ENCODE measurements at places on chromosomes 13 and 19.
A peak's percentile ranks its signal among the peaks of the same experiment; 100 is the strongest.

GRCh38 chr19:1729568-1729925 lies 23.8 kb upstream of the ONECUT3 start:
- DNase-seq, result no peak

- no peak for DNase-seq
Measured at GRCh38 chr13:72586518-72586917, 140.9 kb downstream of the MZT1 start.

GRCh38 chr13:106052200-106052767 lies 483.2 kb downstream of the EFNB2 start:
- no peak for DNase-seq

GRCh38 chr19:56261145-56261544 lies 11.4 kb upstream of the EDDM13 start:
- no peak for DNase-seq

- DNase-seq, result no peak
Measured at GRCh38 chr19:41377977-41378709, 1.8 kb downstream of the TMEM91 start.

DNA sequence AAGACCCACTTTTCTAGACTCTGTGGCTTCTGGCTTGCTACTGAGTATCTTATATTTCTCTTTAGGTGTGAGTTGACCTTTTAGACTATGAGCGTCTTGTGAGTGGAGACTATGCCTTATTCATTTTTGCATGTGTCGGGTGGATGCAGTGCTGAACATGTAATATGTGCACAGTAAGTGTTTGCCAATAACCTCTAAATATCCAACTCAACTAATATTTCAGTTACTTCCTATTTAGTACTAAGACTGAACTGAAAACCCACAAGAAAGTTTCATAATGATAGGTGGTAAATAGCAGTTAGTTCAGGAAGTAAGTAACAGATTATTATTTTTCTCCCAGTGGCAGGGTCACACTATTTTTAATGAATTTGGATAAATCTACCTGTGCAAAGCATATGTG lies 269.3 kb downstream of the KCNRG start:
- no peak for DNase-seq

DNA sequence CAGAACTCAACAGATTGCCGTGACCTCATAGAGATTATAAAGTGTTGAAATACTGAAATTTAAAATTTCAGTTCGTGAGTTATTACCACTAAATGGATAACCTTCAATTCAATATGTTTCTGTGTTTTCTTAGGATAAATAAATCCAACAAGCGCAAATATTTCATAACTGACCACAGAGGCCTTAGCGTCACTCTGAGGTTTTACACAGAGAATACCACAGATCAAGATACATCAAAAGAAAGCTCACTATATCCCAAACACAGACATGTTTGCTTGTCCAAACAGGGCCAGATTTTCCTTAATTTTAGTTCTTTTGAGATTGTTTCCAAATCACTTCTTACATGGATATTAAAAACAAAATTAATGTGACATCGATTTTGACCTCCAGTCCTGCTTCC lies 235.8 kb downstream of the EFNB2 start:
- no peak for DNase-seq

DNA sequence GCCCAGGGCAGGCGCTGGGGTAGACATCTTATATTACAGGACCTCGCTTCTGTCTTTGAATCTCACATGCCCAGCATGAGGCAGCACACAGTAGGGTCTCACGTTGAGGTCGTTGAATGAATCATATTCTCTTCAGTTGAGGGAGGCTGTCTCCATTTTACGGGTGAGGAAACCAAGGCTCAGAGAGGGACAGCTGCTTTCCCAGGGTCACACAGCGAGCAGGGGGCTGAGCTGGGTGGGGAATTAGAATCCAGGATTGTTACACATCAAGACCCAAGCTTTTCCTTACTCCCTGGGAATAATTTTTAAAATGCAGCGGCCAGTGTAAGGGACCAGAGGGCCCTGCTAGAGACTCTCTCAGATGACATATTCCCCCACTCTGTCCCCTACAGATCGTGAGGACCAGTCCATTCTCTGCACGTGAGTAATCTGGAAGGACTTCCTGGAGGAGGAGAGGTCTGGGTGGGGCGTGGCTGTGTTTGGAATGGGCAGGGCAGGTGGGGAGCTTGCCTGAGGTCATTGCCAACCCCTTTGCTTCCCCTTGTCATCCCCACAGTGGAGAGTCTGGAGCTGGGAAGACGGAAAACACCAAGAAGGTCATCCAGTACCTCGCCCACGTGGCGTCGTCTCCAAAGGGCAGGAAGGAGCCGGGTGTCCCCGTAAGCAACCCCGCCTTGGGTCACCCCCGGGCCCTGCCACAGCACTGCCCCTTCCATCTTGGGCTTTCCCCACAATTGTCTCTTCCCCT lies 19.4 kb downstream of the MYH14 start:
- no peak for DNase-seq

GRCh38 chr19:31111741-31112140 lies 237.5 kb downstream of the TSHZ3 start:
- DNase-seq, result no peak

DNA sequence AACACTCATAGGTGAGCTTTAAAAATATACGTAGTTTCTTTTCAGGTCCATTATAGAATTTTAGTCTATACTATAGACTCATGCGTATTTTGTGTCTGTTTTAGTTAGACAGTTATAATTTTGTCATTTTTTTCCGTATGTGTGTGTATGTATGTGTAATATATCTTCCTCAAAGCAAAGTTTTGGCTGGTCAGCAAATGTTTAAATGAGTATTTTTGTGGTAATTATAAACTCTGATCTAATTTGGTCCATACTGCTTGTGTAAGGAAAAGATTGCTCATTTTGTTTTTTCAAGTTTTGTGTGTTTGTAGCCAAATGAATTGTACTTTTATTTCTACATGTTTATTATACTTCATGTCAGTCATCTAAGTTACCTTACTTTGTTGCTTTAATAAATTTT lies 20.5 kb downstream of the KCTD4 start:
- no peak for DNase-seq

DNA sequence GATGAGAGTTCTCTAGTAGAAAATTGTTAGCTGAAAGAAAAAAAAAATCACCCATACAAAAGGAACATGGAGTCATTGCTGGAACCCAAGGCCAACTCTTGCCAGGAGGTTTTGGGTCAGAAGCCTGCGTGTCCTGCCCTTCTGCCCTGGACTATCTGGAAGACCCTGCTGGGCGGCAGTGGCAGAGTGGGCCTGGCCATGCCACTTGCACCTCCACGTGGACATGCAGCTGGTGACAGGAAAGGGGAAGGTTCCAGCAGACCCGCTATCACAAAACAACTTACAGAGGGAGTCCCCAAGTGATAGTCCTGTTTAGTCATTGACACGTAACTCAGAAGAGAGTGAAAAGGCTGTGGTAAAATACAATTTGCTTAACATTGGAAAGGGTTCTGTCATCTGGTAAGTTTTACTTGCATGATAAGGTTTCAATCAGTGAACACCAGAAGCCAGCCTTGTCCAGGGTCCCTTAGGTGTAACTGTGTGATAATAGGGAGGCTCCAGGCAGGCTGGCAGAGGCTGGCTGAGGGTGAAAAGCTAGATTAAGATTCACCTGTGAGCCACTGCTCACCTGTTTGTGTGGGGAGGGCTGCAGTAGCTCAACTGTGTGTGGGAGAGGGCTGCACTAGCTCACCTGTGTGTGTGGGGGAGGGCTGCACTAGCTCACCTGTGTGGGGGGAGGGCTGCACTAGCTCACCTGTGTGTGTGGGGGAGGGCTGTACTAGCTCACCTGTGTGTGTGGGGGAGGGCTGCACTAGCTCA lies 47.8 kb downstream of the COL4A2 start:
- no peak for DNase-seq

DNA sequence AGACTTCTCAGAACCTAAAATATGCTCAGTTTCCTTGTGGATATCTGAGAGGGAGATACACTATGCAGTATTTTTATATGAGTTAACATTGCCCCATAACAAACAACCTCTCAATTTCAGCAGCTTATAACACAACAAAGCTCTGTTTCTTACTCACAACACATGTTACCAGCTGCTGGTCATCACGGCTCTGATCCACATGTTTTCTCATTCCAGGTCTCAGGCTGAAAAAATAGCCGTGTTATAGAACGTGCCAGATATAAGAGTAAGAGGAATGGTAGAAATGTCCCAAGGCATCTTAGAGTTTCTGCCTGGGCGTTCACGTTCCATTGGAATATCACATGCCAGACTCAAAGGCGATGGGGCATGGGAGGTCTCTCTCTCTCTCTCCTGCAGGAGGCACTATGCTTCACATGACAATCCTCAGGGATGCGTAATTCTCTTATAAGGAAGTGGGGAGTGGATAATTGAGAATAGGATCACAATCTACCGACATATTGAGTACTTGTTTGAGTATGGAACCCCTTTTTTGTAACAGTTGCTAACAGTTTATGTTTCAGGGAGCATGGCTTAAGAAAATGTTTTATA lies 246.6 kb downstream of the NHLRC3 start:
- DNase-seq, result no peak

- no peak for DNase-seq
Measured at GRCh38 chr13:111937777-111938311, 129.1 kb upstream of the SOX1 start.

DNA sequence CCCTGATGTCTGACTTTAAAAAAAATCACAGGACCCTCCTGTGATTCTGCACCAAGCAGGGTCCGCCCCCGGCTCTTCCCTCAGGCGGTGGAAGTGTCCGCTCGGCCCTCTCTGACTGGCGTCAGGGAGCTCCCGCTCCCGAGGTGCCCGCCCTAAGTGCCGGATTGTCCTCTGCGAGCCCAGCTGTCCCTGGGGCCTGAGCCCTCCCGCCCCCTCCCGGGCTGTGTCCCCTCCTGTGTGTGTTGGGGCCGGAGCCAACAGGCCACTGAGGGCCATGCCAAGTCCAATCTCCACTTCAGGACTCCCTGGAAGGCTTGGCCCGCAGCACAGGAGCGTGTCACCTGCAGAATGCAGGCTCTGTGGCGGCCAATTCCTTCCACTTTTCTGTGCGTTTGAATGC lies 25.4 kb downstream of the MAP2K2 start:
- DNase-seq, result no peak

GRCh38 chr19:50713556-50714236 lies 5.9 kb downstream of the SHANK1 start:
- DNase-seq, result no peak

DNA sequence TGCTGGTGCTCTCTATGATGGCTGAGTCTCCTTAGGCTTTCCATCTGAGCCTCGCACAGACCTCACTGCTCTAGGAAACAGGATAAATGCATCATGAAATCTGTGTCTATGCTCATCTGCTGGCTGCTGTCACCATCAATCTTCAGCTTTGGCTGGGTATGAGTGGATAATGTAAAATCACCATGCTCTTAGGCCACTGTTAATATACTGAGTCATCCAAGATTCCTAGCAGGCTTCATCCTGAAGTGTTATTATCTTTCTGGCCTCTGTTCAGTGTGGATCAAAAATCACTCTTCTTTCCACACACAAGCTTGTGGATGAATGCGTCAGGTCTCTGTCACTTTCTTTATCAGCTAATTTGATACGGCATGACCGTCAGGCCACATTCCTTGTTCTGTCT lies 317.4 kb downstream of the NALCN start:
- no peak for DNase-seq

DNA sequence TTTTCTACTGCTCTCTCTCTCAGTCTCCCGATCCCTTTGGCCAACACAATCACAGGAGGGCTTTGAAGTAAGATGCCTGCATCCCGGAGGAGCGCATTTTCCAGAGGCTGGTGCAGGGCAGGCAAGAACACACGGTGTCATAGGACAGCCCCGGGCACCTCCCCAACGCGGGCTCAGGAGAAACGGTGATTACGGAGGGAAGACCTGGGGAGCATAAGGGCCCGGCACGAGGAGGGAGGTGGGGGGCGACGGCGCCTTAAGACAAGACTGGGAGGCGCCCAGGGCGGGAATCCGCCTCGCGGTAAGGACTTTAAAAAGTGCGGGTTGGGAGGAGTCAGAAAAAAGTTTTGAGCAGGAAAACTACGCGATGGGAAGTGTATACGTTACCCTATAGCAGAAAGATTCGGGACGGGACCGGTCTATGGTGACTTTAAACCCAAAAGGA lies 18.7 kb upstream of the ZNF888 start:
- peak; percentile 11 for DNase-seq

- DNase-seq, result no peak
Measured at GRCh38 chr13:100305398-100305797, 216.5 kb downstream of the PCCA start.

DNA sequence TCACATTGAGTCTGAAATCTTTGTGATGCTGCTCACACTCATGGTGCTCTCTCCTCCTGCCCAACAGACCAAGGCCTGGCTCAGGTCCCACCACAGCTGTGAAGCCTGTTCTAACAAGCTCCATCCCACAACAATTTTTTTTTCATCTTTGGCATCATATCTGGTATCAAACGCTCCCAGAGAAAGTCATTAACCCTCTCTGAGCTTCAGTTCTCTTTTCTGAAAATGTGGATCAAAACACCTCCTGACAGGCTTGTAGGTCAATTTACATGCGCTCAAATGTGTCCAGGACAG lies 224.4 kb downstream of the LACC1 start:
- no peak for DNase-seq

DNA sequence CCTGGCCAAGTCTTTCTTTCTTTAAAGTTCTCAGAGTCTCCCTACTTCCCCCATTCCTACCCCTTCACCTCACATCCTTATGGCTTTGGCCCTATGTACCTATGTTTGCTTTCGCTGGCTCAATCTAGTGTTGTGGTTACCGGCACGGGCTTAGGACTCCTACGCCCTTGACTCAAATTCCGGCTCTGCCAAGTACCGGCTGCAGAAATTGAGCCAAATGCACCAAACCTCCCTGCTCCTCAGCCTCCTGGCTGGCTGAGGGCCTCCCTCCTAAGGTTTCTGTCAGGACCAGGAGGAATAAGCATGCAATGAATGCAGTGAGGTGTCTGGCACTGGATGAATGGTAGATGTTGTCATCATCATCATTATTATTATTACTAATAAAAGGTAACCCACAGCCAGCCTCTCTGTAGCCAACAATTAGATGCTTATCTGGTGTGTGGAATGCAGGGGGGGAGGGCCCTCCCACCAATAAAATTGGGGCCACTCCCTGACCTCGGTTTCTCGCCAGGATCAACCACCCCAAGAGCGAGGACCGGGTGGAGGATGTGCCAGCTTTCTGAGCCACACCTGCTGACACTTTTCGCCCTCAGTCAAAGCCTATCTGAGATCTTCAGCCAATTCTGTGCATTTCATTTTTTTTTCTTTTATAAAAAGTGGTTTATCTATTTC lies 20.7 kb downstream of the KLK5 start:
- no peak for DNase-seq

- no peak for DNase-seq
Measured at GRCh38 chr19:4580021-4580901, 20.8 kb upstream of the SEMA6B start.

- no peak for DNase-seq
Measured at GRCh38 chr19:52200044-52200443, 10.2 kb downstream of the PPP2R1A start.

DNA sequence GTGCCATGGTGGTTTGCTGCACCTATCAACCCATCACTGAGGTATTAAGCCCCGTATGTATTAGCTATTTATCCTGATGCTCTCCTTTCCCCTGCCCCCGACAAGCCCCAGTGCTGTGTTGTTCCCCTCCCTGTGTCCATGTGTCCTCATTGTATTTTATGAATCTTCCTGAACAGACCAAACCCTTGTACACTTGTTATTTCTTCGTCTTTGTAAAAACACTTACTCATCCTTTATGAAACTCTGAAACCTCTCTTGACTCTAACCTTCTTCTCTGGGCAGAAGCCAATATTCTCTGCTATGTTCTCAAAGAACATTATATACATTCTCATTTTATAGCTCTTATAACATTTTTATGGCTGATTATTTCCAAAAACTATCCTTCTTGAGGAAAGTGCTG lies 746.9 kb downstream of the EFNB2 start:
- no peak for DNase-seq

- no peak for DNase-seq
Measured at GRCh38 chr13:109146912-109147647, 517.7 kb downstream of the MYO16 start.

Data from stimulated activated CD4-positive, alpha-beta T cell treated with anti-CD3 and anti-CD28 coated beads, Interleukin-4, amount 100 ng/mL, for 4 hours (primary cell).